8988T (cell line): ENCODE measurements at places on chromosomes 5 and 9.

DNA sequence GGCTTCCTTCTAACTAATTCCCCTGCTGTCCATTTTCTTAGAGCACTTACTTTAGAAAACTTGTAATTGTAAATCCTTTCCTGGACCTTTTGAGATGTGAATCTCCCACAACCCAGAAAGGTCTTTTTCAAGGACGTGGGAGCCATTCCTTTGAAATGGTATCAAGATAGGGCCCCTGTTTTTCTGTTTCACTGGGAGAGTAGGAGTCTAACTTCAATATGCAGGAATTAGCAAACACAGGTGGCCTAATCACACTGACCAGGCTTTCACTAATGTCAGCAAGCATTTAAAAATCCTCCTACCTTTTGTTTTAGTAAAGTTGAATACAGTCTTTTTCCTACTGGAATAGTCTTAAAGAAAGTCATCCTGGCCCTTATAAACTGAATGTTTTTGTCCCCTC is 558.3 kb downstream of the PTPRD start:
- no peak for DNase-seq

GRCh38 chr5:120988491-120988890 is 524.4 kb downstream of the PRR16 start:
- no peak for DNase-seq

- DNase-seq, result no peak
These were observed 11.7 kb downstream of the NSG2 start for GRCh38 chr5:174057206-174057605.

DNA sequence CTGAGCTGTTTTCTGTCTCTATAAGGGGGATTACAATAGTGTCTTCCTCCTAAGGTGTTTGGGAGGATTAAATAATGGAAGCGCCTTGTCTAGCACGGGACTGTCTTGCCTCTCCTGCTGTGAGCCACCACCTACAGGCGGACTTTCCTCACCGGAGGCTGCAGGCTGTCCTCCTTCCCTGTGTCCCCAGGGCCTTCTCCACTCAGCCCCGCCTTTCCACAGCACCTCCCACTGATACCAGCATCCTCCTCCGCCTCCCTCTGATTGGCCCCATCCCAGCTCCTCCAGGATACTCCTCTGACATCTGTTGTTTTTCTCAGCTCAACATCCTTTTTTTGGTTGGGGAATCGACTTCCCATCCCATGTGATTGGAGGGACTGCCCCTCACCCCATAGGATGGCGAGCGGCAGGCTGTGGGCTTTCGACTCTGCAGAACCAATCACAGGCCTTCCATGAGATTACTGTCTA is 851 bp upstream of the ZDHHC12 start:
- DNase-seq, result peak; percentile 67

- no peak for DNase-seq
These were observed 7.7 kb downstream of the ENTPD8 start for GRCh38 chr9:137433349-137433915.

- no peak for DNase-seq
These were observed 1178.6 kb upstream of the CDH9 start for GRCh38 chr5:28216939-28217360.

DNA sequence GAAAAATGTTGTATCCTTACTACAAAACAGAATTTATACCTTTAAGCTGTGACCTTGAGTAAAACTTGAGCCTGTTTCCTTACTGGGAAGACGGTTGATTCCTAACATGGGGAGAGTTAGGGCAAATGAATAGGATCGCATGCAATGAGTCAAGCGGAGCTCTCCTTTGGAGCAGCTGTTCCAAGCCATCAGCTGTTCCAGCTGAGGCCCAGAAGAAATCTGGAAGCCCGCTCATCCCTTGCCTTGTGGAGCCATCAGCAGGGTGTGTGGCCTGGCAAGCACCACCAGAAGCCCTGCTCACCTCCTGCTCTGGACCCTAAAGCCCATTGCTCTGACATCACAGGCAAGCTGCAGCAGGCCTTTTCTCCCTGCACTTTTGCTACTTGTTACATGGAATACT is 8.0 kb downstream of the KIAA1191 start:
- no peak for DNase-seq

DNA sequence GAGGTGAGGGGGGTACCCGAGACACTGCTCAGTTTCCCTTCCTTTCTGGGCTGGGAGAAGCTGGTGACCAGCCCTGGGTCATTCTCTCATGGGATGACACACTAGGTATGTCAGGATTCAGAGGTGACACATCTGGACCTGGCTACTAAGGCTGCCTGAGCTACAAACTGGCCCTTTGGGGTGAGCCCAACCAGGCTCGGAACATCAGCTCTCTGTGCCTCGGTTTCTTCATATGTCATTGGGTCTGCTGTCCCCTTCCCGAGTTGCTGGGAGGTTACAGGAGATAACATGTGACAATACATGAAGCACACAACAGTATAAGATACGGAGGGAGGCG is 11.8 kb downstream of the CARD19 start:
- DNase-seq, result no peak

- no peak for DNase-seq
These were observed 4.0 kb upstream of the GPSM1 start for GRCh38 chr9:136323371-136323789.

DNA sequence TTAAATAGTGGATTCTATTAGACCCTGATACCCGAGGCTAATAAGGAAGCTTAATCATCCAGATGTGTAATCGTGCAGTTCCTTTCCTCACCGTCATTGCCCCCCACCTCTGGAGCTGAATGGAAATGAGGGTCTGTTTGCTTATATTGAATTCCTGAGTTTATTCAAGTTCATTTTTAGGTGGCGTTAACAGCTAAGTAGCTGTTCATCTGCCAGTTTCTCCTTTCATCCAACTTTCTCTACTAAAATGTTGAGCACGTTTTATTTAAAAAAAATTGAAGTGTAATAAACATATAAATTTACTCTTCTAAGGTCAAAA is 291.0 kb downstream of the DOCK8 start:
- no peak for DNase-seq

DNA sequence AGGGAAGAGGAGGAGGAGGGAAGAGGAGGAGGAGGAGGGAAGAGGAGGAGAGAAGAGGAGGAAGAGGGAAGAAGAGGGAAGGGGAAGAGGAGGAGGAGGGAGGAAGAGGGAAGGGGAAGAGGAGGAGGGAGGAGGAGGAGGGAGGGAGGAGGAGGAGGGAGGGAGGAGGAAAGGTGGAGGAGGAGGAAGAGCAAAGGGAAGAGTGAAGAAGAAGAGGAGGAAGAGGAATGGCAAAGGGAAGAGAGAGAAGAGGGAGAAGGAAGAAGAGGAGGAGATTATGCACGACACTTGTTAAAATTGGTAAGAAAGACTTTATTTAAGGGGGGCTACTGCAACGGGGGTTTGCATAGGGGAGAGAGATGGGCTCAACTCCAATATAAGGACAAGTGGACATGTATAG is 221.2 kb downstream of the SLIT3 start:
- DNase-seq, result no peak

DNA sequence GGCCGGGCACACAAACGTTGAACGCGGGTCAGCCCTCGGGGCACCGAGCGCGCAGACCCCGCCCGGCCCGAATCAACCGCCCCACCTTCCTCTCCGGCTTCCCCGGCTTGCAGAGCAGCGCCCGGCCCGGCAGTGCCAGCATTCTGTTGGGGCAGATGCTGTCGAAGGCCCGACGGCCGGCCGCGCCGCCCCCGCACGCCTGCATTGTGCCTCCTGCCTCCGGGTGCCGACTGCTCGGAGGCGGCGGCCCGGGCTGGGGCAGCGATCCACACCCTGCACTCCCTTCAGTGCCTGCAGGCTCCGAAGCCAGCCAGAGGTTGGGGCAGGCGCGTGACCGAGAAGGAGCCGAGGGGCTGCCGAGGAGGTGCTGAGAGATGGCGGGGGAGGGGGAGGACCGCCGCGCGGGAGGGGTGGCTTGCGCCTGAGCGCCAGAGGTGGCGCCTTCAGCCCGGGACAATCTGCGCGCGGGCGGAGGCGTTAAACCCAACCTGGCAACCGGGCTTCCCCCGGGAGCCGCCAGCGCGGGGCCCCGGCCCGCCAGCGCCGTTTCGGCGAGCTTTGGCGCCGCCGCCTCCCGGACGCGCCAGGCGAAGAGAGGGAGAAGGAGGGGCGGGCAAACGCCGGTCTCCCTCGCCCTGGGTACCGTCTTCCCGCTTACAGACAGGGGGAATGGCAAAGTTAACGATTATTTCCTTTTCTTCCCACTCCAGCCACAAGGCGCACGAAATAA is at the start of gene MCIDAS:
Gene MCIDAS, minus strand, starts transcription at position 382 of the 730 bp plus-strand sequence. Its CDS starts 177 bp downstream, at position 205.
- peak; percentile 91 for DNase-seq

GRCh38 chr9:38086496-38086895 is 17.5 kb upstream of the SHB start:
- no peak for DNase-seq

GRCh38 chr5:157267761-157268480 is 2.0 kb downstream of the CYFIP2 start:
- DNase-seq, result no peak

- no peak for DNase-seq
These were observed 83.4 kb downstream of the RAPGEF1 start for GRCh38 chr9:131656356-131657036.

DNA sequence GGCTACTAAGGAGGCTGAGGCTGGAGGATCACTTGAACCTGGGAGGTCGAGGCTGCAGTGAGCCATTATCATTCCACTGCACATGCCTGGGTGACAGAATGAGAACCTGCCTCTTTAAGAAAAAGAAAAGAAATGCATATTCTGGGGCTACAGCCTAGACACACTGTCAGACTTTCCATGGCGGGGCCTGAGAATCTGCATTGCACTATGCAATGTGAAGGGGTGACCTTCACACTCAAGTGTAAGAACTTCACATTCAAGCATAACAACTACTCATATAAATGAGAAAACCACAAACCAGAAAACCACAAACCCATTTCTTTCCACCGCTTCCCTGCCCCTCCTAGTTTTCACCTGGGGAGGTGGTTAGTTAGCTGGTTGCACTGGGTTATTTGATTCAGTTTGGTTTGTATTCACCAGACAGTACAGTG is 18.0 kb upstream of the FBP2 start:
- DNase-seq, result no peak

DNA sequence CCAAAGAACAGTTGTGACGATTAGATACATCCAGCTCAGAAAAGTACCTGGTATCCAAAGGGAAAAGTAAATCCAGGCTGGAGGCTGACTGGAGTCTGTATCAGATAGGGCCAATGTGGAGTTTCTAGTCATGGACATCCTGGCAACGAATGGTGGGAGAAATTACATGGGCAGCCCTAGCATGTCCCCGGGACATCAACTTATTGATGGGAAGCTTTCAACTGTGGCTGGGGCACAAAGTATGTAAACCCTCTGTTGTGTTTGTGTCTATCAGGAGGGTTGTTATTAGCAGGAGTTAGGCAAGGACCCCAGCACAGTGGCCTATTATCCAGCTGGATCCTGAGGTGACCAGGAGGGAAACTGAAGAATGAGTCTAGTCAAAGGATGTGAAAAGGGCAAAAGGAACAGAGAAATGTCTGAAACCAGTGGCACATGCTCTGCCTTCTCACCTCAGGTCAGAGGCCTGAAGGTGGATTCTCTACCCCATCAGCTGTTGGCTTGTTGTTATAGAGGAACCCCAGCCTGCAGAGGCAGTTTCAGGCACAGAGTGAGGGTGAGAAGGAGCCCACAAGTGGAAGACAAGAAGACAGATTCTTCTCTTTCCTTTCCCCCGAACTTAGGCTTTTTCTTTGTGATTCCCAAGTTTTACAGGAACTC is 19.9 kb downstream of the IFNW1 start:
- DNase-seq, result no peak

- DNase-seq, result peak; percentile 90
These were observed 30.4 kb downstream of the JADE2 start for GRCh38 chr5:134555890-134556311.

DNA sequence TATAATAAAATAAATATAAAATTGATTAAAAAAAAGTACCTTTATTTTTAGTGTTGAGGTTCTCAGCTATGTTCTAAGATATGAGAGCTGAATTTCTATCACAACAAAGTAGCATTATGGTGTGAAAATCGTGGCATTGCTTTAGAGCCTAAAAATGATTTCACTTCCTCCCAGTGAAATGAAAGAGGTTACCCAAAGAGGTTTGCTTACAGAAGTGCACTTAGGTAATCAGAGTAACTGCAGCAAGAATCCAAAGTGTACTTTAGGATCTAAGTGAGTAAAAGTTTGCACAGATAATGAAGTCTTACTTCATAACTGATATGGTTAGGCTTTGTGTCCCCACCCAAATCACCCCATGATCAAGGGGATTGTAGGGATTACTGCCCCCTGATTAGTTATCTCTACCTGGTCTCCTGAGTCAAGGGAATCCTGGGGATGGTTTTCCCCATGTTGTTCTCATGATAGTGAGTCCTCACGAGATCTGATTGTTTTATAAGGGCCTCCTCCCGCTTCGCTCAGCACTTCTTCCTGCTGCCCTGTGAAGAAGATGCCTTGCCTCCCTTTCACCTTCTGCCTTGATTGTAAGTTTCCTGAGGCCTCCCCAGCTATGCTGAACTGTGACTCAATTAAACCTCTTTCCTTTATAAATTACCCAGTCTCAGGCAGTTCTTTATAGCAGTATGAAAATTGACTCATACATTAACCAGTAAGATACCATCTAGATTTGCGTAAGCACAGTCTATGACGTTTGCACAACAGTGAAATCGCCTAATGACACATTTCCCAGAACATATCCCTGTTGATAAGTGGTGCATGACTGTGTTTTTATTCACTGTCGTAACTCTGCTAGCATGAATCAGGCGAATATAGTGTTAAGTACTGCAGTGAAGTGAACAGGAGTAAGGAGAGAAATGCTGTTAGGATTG is 40.3 kb upstream of the LRRC70 start:
- no peak for DNase-seq

GRCh38 chr5:148853868-148854267 is 27.5 kb downstream of the ADRB2 start:
- DNase-seq, result no peak

- DNase-seq, result no peak
These were observed 21.6 kb downstream of the ANKS6 start for GRCh38 chr9:98774746-98775145.

GRCh38 chr9:130200038-130200849 is 28.0 kb downstream of the NCS1 start:
- DNase-seq, result no peak

DNA sequence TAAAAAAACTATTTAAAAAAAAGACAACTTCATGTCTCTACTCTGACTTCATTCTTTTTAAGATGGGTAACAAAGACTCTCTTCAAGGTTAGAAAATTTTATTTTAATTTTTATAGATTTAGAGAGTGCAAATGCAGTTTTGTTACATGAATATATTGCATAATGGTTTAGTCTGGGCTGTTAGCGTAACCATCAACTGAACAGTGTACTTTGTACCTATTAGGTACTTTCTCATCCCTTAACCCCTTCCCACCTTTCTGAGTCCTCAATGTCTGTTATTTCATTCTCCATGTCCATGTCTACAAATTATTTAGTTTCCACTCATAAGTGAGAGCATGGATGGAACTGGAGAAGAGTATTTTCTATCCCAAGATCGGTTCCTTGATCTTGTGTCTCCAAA is 16.8 kb downstream of the TLR4 start:
- DNase-seq, result no peak

GRCh38 chr9:134947265-134947955 is 29.7 kb upstream of the FCN1 start:
- no peak for DNase-seq
